ENCODE measurements at places on chromosomes 1 and 21.

DNA sequence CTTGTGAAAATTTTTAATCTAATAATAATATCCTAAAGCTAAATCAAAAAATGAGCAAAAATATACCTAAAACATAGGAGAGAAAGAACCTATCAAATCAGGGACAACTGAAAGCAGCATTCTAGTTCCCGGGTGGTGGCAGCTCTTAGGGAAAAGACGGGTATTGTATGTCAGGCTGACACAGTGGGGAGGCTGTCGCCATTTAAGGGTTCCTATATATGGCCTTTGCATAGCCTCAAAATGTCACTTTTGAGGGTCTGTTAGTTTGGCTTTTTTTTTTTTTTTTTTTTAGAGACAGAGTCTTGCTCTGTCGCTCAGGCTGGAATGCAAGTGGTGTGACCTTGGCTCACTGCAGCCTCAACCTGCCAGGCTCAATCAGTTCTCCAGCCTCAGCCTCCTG, 6.0 kb downstream of the CLSTN1 start:
- no peak for DNase-seq
- H3K27ac ChIP-seq, result no peak overlapping the region
- no peak overlapping the region for H3K4me3 ChIP-seq
- no peaks in the 10 kb centered on the region for H3K36me3 ChIP-seq

GRCh38 chr1:90509225-90510048, 207.7 kb downstream of the BARHL2 start:
- no peaks in the 10 kb centered on the region for H3K27me3 ChIP-seq
- H3K4me3 ChIP-seq, result no peak overlapping the region
- no peaks in the 10 kb centered on the region for H3K36me3 ChIP-seq
- H3K27ac ChIP-seq, result no peak overlapping the region

- H3K4me1 ChIP-seq, result no peaks in the 10 kb centered on the region
- H3K27me3 ChIP-seq, result no peaks in the 10 kb centered on the region
- H3K4me3 ChIP-seq, result no peak overlapping the region
- H3K36me3 ChIP-seq, result no peaks in the 10 kb centered on the region
- no peak overlapping the region for H3K27ac ChIP-seq
Observed at GRCh38 chr21:16606271-16606670, 876.5 kb downstream of the USP25 start.

GRCh38 chr1:210025870-210026269, 87.9 kb downstream of the SYT14 start:
- H3K4me1 ChIP-seq, result no peaks in the 10 kb centered on the region
- DNase-seq, result no peak

- DNase-seq, result no peak
- H3K27ac ChIP-seq, result no peak overlapping the region
- peaks cover 17% of the 10 kb centered on the region for H3K4me1 ChIP-seq
- no peaks in the 10 kb centered on the region for H3K27me3 ChIP-seq
Observed at GRCh38 chr1:19096036-19096833, 113.8 kb downstream of the UBR4 start.

GRCh38 chr1:41640756-41641474, 156.4 kb upstream of the EDN2 start:
- H3K36me3 ChIP-seq, result no peaks in the 10 kb centered on the region
- DNase-seq, result no peak
- no peaks in the 10 kb centered on the region for H3K27me3 ChIP-seq
- no peak overlapping the region for H3K4me3 ChIP-seq

GRCh38 chr21:26920055-26920454, 46.8 kb downstream of the ADAMTS5 start:
- no peak for DNase-seq
- peaks cover 21% of the 10 kb centered on the region for H3K36me3 ChIP-seq
- H3K27ac ChIP-seq, result no peak overlapping the region
- no peak overlapping the region for H3K4me3 ChIP-seq
- H3K4me1 ChIP-seq, result no peaks in the 10 kb centered on the region

GRCh38 chr1:185279571-185279970, 37.5 kb downstream of the IVNS1ABP start:
- no peaks in the 10 kb centered on the region for H3K4me1 ChIP-seq
- no peak overlapping the region for H3K4me3 ChIP-seq
- H3K27ac ChIP-seq, result no peak overlapping the region
- DNase-seq, result no peak
- no peaks in the 10 kb centered on the region for H3K27me3 ChIP-seq
- peaks cover 12% of the 10 kb centered on the region for H3K36me3 ChIP-seq

- H3K27me3 ChIP-seq, result no peaks in the 10 kb centered on the region
- H3K4me3 ChIP-seq, result no peak overlapping the region
- no peaks in the 10 kb centered on the region for H3K4me1 ChIP-seq
- no peak overlapping the region for H3K27ac ChIP-seq
- H3K36me3 ChIP-seq, result no peaks in the 10 kb centered on the region
Observed at GRCh38 chr21:41576013-41576615, 68.2 kb upstream of the TMPRSS2 start.

- no peaks in the 10 kb centered on the region for H3K36me3 ChIP-seq
- no peaks in the 10 kb centered on the region for H3K27me3 ChIP-seq
- no peaks in the 10 kb centered on the region for H3K4me1 ChIP-seq
Observed at GRCh38 chr1:232290570-232290969, 339.4 kb downstream of the SIPA1L2 start.

- H3K4me3 ChIP-seq, result no peak overlapping the region
- no peak overlapping the region for H3K27ac ChIP-seq
- H3K4me1 ChIP-seq, result no peaks in the 10 kb centered on the region
- no peak for DNase-seq
- no peaks in the 10 kb centered on the region for H3K36me3 ChIP-seq
Observed at GRCh38 chr1:20282533-20282932, 8.1 kb upstream of the VWA5B1 start.

DNA sequence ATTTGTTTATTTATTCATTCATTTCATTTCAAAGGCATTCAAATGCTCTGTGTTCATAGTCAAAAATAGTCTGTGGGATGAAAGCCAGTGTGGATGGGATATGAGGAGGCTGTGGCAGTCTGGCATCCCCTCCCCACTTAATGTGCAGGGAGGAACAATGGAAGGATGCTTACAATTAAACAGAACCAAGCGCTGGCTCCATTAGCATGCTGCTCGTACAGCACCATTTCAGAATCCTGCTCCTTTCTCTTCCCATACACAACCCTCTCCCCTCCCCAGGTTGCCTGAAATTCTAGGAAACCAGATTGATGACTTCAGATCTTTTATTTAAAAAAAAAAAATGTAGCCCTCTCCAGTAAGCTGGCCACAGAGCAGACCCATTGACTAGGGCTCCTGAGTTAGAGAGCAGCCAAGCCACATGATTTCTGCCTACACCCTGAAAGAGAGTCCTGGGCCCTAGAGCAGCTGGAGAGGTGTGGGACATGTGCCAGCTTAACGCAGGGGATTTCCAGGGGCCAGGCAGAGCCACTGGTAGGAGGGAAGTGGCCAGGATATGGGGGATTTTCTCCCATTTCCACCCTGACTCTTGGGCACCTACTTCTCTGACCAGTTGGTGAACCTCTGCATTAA, 205.2 kb downstream of the ASTN1 start:
- H3K27me3 ChIP-seq, result no peaks in the 10 kb centered on the region
- no peaks in the 10 kb centered on the region for H3K4me1 ChIP-seq
- no peak overlapping the region for H3K4me3 ChIP-seq
- H3K27ac ChIP-seq, result no peak overlapping the region
- DNase-seq, result no peak

- no peak for DNase-seq
- no peak overlapping the region for H3K4me3 ChIP-seq
- H3K4me1 ChIP-seq, result no peaks in the 10 kb centered on the region
Observed at GRCh38 chr1:231938711-231939110, 312.1 kb downstream of the DISC1 start.

GRCh38 chr1:115732316-115732715, 36.2 kb downstream of the CASQ2 start:
- H3K4me1 ChIP-seq, result peaks cover 13% of the 10 kb centered on the region
- no peak for DNase-seq
- no peaks in the 10 kb centered on the region for H3K27me3 ChIP-seq

- no peak for DNase-seq
- no peak overlapping the region for H3K27ac ChIP-seq
- H3K36me3 ChIP-seq, result no peaks in the 10 kb centered on the region
- no peaks in the 10 kb centered on the region for H3K27me3 ChIP-seq
Observed at GRCh38 chr1:157700305-157700704, 264 bp downstream of the FCRL3 start.

DNA sequence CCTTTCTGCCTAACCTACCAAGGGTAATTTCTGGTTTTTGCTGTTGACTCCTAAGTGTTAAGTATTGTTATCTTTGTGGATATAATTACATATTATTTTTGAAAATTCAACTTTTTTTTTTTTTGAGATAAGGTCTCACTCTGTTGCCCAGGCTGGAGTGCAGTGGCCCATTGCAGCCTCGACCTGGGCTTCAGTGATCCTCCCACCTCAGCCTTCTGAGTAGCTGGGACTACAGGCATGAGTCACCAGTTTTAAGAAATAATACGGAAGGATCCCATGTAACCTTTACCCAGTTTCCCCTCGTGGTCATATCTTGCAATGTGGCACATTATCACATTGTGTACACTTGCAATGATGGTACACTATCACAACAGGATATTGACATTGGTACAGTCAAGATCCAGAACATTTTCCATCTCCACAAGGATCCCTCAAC, 3.1 kb downstream of the CHD1L start:
- DNase-seq, result no peak
- H3K27me3 ChIP-seq, result no peaks in the 10 kb centered on the region
- no peaks in the 10 kb centered on the region for H3K36me3 ChIP-seq
- H3K4me1 ChIP-seq, result peaks cover 18% of the 10 kb centered on the region

- no peaks in the 10 kb centered on the region for H3K36me3 ChIP-seq
- DNase-seq, result no peak
- H3K27ac ChIP-seq, result no peak overlapping the region
- no peaks in the 10 kb centered on the region for H3K27me3 ChIP-seq
- H3K4me3 ChIP-seq, result no peak overlapping the region
Observed at GRCh38 chr1:174769961-174770549, 229.7 kb upstream of the CACYBP start.

All from tibial artery (tissue), 4 donors.